ENCODE measurements at places on chromosomes 3 and 15. TPM values are rescaled to one million over a fixed set of nuclear protein-coding genes. Genes with fewer than 3 reads are reported as not detected.

- no peak overlapping the region for H3K4me3 ChIP-seq
- H3K27ac ChIP-seq, result no peak overlapping the region
- H3K27me3 ChIP-seq, result no peaks in the 10 kb centered on the region
- H3K4me1 ChIP-seq, result no peaks in the 10 kb centered on the region
Observed at GRCh38 chr3:55854494-55854893, 367.4 kb upstream of the WNT5A start.

DNA sequence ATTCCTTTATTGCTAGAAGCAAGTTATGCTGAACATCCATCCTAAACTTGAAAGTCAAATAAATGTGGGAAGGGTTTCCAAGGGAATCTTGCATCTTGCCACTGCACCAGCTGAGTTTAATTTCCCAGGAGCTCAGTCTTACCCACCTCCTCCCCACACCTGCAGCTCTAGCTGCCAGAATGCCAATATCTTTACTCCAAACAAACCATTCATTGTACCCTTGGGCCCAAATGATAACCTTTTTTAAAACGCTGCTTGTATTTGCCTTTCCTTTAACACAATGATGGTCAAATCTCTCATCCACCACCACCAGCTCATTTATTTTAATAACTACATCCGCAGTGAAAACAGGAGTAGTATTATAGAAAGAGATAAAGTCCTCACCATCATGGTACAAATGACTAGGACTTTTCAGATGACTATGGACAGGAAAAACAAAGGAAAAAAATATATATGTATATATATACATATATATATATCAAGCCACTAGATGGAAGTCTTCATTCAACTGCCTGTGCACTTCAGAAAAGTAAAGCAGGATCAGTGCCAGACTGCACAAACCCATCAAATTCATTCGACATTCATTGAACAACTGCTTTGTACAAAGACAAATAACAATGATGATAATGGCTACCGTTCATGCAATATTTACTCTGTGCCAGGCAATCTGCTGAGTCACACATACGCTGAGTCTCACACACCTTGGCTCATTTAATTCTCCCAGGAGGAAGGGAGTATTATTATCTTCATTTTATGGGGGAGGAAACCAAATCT lies 44.0 kb downstream of the BFSP2 start:
- H3K36me3 ChIP-seq, result no peaks in the 10 kb centered on the region
- no peak overlapping the region for H3K4me3 ChIP-seq
- no peak for DNase-seq
- no peak overlapping the region for H3K27ac ChIP-seq

- H3K4me1 ChIP-seq, result no peaks in the 10 kb centered on the region
- DNase-seq, result no peak
- no peak overlapping the region for H3K27ac ChIP-seq
- no peak overlapping the region for H3K4me3 ChIP-seq
- no peaks in the 10 kb centered on the region for H3K36me3 ChIP-seq
Observed at GRCh38 chr15:85044894-85045293, 63.2 kb downstream of the PDE8A start.

GRCh38 chr3:63562323-63562722 lies 90.2 kb upstream of the SNTN start:
- no peaks in the 10 kb centered on the region for H3K4me1 ChIP-seq
- no peak overlapping the region for H3K4me3 ChIP-seq

- no peaks in the 10 kb centered on the region for H3K4me1 ChIP-seq
- peaks cover 2% of the 10 kb centered on the region for H3K27me3 ChIP-seq
- H3K27ac ChIP-seq, result no peak overlapping the region
- DNase-seq, result no peak
- H3K36me3 ChIP-seq, result no peaks in the 10 kb centered on the region
- no peak overlapping the region for H3K4me3 ChIP-seq
Observed at GRCh38 chr3:127444761-127445160, 145.8 kb downstream of the TPRA1 start.

DNA sequence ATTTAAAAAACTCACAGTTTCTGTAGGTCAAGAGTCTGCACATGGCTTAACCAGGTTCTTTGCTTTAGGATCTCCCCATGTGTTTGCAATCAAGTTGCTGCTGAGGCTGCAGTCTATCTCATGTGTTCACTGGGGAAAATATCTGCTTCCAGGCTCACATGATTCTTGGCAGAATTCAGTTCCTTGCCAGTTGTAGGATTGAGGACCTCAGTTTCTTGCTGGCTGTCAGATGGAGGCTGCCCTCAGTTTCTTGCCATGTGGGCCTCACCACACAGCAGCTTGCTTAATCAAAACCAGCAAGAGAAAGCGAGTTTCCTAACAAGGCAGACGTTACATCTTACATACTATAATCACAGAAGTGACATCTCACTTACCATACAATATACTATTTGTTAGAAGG lies 10.0 kb upstream of the TBC1D5 start:
- no peak overlapping the region for H3K4me3 ChIP-seq
- no peaks in the 10 kb centered on the region for H3K36me3 ChIP-seq
- H3K27ac ChIP-seq, result no peak overlapping the region
- H3K27me3 ChIP-seq, result no peaks in the 10 kb centered on the region

GRCh38 chr3:65169961-65170360 lies 482.2 kb upstream of the ADAMTS9 start:
- no peaks in the 10 kb centered on the region for H3K27me3 ChIP-seq
- H3K4me3 ChIP-seq, result no peak overlapping the region
- H3K27ac ChIP-seq, result no peak overlapping the region
- no peak for DNase-seq
- H3K4me1 ChIP-seq, result no peaks in the 10 kb centered on the region
- H3K36me3 ChIP-seq, result no peaks in the 10 kb centered on the region

DNA sequence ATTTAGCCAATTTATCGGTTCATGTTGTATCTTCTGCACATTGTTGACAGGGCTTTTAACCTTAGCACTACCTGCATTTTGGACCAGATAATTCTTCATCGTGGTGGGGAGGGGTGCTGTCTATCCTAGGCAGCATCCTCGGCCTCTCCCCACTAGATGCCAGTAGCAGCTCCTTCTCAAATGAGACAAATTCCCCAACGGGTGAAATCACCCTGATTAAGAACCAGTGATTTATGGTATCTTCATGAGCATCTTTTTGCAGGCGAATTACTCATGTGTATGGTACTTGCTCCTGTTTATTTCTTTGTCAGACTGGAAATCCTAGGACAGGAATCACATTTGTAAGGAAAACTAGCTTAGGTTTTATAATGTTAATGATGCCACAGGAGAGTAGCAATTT lies 68.0 kb downstream of the C3orf70 start:
- no peaks in the 10 kb centered on the region for H3K4me1 ChIP-seq
- DNase-seq, result no peak
- no peak overlapping the region for H3K27ac ChIP-seq

Gene OIP5
- total RNA-seq, result 0.51 TPM

Gene TUSC2
- 22.6 TPM for total RNA-seq

Gene AVEN
- total RNA-seq, result 31.2 TPM

Measured in aorta (tissue), 5 donors.